T-helper 2 cell treated with Interferon-gamma antibody and Interleukin-4, amounts not matched to agents 5 μg/mL and 100 μg/mL, for 36 hours (primary cell): ENCODE measurements at places on chromosomes 11 and 22.

GRCh38 chr22:48838846-48839730, 988.6 kb downstream of the BRD1 start:
- no peak for DNase-seq

- DNase-seq = no peak
Observed at GRCh38 chr11:15166204-15166603, 51.5 kb downstream of the INSC start.

DNA sequence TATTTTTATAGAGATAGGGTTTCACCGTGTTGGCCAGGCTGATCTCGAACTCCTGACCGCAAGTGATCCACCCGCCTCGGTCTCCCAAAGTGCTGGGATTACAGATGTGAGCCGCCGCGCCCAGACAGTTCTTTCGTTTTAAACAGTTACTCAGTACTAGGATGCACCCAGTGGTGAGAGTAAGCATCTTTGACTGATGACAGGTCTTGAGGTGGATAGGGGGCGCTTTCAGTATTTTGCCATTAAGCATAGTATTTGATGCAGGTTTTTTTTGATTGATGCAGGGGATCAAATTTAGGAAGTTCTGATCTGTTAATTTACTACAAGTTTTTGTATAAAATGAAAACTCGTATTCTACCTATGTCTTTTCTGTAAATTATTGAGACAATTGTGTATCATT, 13.2 kb upstream of the TRIM34 start:
- no peak for DNase-seq

DNA sequence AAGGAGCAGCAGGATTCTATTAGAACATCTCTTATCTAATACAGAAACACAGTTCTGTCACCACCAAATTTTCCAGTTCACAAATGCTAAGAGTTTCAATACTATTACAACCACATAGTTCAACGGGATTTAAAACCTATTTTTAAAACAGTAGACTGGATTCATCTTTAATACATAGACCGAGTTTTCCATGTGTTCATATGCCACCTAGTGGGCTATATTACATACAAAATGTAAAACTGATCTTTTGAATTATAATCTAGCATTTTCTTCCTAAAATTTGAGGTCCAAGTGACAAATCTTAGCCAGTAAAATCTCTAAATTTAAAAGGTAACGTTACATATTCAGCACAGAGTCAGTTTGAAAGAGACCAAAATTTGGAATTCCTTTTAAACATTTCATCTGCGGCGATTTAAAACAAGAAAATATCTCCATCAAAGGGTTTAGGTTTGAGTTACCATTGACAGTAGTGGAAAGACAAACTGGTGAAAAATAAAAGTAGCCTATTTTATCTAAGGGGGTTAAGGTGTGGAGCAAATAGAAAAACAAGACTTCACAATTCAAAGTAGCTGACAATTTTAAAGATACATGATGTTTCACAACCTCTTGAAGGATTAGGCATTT, 269.3 kb upstream of the MPPED2 start:
- DNase-seq = no peak

GRCh38 chr22:44245438-44245837, 64.7 kb downstream of the PARVG start:
- DNase-seq = no peak

DNA sequence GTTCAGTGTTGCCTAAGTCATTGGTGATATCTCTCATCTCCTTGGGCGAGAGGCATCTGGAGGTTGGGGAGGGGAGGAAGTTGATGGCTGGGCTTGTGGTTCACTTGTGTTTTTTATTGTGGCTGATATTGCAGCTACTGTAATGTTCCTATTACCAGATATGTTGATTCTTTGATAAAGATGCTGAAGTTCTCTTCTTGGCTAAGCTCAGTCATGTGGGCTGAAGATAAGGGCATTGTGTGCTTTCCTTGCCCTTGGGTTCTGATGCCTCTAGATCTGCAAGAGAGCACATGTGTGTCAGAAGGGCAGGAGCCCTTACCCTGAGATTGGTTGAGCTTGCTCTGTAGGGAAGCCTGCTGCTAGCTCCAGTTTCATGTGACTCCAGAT, 12.0 kb downstream of the STX3 start:
- peak; percentile 44 for DNase-seq

DNA sequence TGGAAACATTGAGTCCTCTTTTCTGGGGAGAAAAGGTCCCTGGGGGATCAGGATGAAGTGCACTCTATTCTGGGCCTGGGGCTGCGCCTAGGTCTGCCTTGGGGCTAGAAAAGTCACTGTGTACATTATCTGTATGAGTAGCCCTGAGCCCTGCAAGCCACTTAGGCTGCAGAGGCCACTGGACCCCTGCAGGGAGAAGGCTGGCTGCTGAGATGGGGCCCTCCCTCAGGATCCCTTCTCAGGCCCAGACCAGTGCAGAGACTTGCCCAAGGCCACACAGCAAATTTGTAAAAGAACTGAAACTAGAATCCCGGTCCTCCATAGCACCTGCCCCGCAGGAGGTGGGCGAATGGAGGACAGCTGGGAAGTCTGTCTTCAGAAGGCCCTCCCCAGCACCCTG, 26.8 kb upstream of the HMOX1 start:
- DNase-seq = no peak

- DNase-seq = no peak
Observed at GRCh38 chr11:70503468-70504221, 105.3 kb downstream of the CTTN start.

DNA sequence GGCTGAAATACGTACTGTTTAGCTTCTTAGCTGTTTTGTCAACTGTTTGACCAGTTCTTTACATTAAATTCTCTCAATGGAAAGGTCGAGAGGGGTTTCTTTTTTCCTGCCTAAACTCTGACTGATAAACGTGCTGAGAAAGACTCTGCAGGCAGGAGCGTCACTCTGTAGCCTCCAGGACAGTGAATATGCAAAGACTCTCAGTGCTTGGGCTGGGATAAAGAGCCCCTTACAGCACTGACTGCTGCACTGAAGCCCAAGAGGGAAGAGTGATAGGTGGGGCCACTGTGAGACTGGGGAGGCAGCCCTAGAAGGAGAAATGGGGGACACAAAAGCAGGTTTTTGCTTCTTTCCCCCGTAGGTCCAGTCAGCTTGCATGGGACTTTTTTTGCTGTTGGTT, 213.5 kb downstream of the TENM4 start:
- no peak for DNase-seq

DNA sequence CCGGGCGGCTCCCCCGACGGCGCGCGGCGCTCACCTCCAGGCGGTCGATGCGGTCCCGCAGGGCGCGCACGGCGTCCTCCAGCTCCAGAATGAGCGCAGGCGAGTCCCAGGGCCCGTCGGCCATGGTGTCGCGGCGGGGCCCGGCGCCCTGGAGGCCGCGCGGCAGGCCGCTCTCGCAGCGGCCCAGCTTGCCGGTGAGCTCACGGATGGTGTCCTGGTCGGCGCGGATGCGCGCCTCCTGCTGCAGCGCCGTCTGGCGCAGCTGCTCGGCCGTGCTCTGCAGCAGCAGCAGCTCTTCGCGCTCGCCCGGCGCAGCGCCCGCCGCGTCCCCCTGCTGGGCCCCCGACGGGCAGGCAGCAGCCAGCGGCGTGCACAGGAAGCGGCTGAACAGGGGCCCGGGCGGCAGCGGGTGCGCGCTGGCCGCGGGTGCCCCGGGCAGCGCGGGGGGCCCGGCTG, 599 bp downstream of the NPTXR start:
- peak; percentile 63 for DNase-seq

DNA sequence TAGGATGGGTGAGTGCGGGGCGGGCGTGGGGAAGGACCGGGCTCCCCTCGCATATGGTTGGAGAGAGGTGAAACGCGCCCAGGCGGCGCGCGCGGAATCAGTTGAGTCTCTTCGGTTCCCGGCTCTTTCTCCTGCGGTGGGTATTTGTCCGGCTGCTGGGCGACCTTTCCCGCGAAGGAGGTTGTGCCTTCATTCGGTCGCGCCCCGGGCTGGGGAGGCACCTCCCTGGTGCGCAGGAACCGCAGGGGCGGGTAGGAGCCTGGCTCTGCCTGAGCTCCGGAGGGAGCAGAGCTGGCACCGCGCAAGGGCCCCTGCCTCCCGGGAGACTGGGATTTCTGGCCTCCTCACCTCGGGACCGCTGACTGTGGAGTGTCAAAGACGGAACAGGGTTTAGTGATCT, 27.5 kb downstream of the SAA4 start:
- no peak for DNase-seq

DNA sequence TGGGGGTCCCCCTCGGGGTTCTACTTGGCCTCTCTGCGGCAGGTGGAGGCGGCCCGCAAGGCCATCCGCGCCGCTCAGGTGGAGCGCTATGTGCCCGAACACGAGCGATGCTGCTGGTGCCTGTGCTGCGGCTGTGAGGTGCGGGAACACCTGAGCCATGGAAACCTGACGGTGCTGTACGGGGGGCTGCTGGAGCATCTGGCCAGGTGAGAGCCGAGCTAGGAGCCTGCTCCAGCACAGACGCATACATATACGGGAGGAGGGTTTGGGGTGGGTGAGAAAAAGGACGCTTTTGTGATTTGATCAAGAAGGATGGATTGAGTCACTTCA, 415 bp downstream of the CENATAC start:
- DNase-seq = no peak

- no peak for DNase-seq
Observed at GRCh38 chr11:108025387-108026080, 16.8 kb downstream of the CUL5 start.

GRCh38 chr11:72041364-72042063, 38.8 kb downstream of the NUMA1 start:
- DNase-seq = peak; percentile 11

DNA sequence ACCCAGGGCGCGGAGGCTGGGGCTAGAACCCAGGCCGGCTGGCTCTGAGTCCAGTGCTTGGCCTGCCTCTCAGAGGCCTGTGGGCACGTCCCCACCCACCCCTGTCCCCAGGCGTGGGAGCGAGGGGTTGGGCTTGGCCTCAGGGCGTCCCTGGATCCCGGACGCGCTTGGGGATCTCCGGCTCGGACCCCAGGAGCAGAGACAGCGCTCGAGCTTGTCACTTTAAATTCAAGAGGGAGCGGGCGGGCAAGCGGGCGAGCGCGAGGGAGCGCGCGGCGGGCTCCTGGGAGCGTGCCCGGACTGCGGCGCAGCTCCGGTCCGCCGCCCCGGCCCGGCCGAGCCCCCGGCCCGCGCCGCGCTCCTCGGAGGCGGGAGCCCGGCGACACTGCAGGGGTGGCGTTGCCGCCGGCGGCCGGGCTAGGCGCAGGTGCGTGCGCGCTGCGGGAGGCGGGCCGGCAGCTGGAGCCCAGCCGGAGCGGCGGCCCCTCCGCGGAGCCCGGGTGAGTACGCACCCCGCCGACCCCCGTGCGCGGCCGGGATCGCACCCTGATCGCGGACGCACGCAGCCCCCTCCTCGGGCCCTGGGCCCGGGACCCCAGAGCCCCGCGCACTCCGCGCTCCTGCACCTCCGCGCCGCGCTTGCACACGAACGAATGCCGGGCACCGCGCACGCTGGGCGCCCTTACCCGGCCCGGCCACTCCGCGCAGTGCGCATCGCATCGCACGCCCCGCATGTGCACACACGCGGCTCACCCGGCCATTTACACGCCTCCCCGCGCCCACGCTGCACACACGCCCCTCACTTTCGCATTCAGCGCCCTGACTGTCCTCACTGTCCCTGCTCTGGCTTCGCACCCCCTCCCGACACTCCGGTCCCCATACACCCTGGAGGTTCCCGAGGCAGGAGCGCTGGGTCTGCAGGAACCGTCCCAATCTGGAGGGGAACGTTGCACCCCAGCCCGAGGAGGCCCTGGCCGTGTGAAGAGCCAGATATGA, at the start of gene SYT12:
Gene SYT12, plus strand, starts transcription at position 174 of the 996 bp plus-strand sequence. CDS start 7,011 bp downstream, outside the sequence.
- DNase-seq = peak; percentile 11

- DNase-seq = no peak
Observed at GRCh38 chr11:124745270-124745834, 5.6 kb downstream of the NRGN start.

- DNase-seq = no peak
Observed at GRCh38 chr11:2137202-2138067, 1.8 kb downstream of the IGF2 start.

DNA sequence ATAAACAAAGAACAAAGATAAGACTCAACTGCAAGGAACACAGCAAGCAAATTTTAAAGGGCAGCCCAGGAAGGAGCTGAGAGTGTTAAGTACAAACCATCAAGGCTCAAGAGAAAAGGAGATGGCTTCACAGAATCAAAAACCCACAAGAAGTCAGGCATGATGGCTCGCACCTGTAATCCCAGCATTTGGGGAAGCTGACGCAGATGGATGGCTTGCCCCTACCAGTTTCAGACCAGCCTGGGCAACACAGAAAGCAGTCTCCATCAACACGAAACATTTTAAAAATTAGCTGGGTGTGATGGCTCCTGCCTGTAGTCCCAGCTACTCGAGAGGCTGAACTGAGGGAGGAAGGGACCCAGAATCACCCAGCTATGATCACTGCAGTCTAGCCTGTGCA, 32.6 kb downstream of the MAPK1 start:
- no peak for DNase-seq

- no peak for DNase-seq
Observed at GRCh38 chr22:18068381-18068988, 9.3 kb upstream of the PEX26 start.

DNA sequence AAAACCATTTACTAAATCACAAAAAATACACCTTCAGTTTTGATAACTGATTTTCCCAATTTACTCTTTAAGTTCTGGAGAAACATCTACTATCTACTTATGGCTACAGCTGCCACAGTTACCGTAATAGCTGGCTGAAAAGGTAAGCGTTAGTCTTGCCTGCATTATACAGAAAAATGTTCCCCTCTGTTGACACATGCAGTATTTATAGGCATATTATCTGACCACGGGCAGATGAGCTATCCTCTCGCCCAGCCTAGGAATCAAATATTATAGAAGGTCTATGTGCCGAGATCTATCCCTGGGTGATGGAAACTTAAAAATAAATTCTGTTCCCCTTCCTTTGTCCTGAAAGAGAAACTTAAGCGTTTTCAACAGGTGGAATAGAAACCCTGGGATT, 283.8 kb downstream of the CADM1 start:
- DNase-seq = no peak

- no peak for DNase-seq
Observed at GRCh38 chr11:11789735-11790369, 51.9 kb upstream of the USP47 start.

- no peak for DNase-seq
Observed at GRCh38 chr11:69127884-69128283, 27.9 kb upstream of the SMIM38 start.

GRCh38 chr11:120819437-120820365, 204.2 kb upstream of the TBCEL start:
- no peak for DNase-seq

DNA sequence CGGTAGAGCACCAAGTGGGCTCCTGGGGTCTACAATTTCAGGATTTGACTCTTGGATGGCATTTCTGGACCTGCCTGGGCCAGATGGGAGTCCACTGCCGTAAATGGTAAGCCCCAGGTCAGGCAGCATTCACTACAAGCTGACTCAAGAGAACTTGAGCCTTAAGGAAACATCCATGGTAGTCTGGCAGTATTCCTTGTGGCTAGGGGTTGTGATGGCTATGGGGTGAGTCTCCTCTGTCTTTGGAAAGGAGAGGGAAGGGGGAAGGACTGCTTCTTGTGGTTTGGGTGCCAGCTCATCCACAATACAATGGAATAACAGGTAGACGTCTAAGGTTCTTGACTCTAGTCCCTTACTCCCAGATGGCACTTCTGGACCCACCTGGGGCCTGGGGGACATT, 32.3 kb upstream of the POU2AF2 start:
- DNase-seq = no peak

GRCh38 chr11:18368221-18368620, 26.1 kb upstream of the LDHA start:
- DNase-seq = no peak

- no peak for DNase-seq
Observed at GRCh38 chr22:47902646-47903180, 1140.3 kb downstream of the TBC1D22A start.

GRCh38 chr11:62398011-62398994, 20.5 kb upstream of the SCGB1A1 start:
- DNase-seq = no peak

- DNase-seq = no peak
Observed at GRCh38 chr22:49962751-49963646, 2.4 kb downstream of the PIM3 start.
